Body of pancreas (tissue), 4 donors: ENCODE measurements at places on chromosomes 16 and 17. TPM values are rescaled to one million over a fixed set of nuclear protein-coding genes. Genes with fewer than 3 reads are reported as not detected.

DNA sequence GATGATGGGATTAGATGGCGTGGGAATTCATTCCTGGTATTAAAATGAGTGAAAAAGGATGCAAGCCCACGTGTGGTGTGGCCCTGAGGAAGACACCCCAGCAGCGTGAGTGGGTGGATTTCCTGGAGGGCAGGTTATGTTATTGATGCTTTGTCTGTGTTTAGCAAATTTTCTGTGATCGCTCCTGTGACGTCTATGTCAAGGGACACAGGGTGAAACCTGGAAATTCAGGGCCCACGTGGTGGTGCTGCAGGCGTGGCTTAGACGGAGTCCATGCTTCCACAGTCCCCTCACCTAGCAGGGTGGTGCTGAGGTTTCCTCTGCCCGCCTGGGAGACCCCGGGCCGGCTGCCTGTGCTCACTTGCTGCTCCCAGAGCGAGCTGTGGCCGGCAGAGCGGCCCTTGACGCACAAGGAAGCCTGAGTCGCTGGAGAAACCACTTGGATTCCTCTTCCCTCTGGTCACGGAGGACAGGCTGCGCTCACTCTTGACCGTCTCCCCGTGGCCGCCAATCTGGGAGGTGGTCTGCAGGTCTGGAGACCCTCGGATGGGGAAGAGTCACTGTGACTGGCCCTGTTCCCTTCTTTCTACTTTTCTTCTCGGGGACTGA is 23.4 kb downstream of the BAIAP2 start:
- no peak for DNase-seq
- no peak overlapping the region for H3K4me3 ChIP-seq
- no peaks in the 10 kb centered on the region for H3K4me1 ChIP-seq
- no peak overlapping the region for H3K27ac ChIP-seq
- H3K36me3 ChIP-seq: no peaks in the 10 kb centered on the region

GRCh38 chr17:59764292-59764741 is 56.9 kb downstream of the VMP1 start:
- H3K4me1 ChIP-seq: peaks cover 26% of the 10 kb centered on the region
- H3K27me3 ChIP-seq: no peaks in the 10 kb centered on the region
- no peak for DNase-seq
- H3K36me3 ChIP-seq: no peaks in the 10 kb centered on the region
- no peak overlapping the region for H3K4me3 ChIP-seq

GRCh38 chr16:31127182-31127581 is 8.3 kb downstream of the PRSS8 start:
- no peak for DNase-seq
- H3K36me3 ChIP-seq: no peaks in the 10 kb centered on the region
- peaks cover 54% of the 10 kb centered on the region for H3K4me1 ChIP-seq
- H3K27me3 ChIP-seq: no peaks in the 10 kb centered on the region
- H3K27ac ChIP-seq: peak overlapping the region; percentile 98

DNA sequence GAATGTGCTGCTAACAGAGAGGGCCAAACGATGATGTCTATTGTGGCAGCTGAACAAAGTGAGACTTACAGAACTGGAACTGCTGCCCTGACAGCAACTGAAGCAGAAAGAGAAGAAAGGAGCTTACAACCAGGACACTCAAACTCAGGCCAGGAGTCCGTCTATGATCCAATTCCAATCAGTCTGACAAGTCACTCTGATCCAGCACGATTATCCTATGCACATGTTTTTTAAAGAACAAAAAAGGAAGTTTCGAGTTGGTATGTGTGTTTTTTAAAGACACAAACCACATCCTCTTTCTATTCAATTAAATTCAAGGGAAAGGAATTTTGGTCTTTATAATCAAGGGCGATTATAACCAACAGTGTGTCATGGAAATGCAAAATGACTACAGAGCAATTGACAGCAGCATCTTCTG is 42.4 kb upstream of the MTMR4 start:
- H3K27ac ChIP-seq: no peak overlapping the region
- no peak for DNase-seq
- H3K4me1 ChIP-seq: no peaks in the 10 kb centered on the region

GRCh38 chr16:88596483-88596882 is 26.3 kb downstream of the ZC3H18 start:
- no peak overlapping the region for H3K4me3 ChIP-seq
- H3K27me3 ChIP-seq: no peaks in the 10 kb centered on the region
- H3K36me3 ChIP-seq: no peaks in the 10 kb centered on the region
- no peaks in the 10 kb centered on the region for H3K4me1 ChIP-seq
- no peak for DNase-seq
- H3K27ac ChIP-seq: peak overlapping the region; percentile 27

GRCh38 chr16:6096931-6097670 is 999.5 kb upstream of the EEF2KMT start:
- no peak overlapping the region for H3K27ac ChIP-seq
- no peaks in the 10 kb centered on the region for H3K4me1 ChIP-seq
- no peaks in the 10 kb centered on the region for H3K36me3 ChIP-seq
- H3K4me3 ChIP-seq: no peak overlapping the region

DNA sequence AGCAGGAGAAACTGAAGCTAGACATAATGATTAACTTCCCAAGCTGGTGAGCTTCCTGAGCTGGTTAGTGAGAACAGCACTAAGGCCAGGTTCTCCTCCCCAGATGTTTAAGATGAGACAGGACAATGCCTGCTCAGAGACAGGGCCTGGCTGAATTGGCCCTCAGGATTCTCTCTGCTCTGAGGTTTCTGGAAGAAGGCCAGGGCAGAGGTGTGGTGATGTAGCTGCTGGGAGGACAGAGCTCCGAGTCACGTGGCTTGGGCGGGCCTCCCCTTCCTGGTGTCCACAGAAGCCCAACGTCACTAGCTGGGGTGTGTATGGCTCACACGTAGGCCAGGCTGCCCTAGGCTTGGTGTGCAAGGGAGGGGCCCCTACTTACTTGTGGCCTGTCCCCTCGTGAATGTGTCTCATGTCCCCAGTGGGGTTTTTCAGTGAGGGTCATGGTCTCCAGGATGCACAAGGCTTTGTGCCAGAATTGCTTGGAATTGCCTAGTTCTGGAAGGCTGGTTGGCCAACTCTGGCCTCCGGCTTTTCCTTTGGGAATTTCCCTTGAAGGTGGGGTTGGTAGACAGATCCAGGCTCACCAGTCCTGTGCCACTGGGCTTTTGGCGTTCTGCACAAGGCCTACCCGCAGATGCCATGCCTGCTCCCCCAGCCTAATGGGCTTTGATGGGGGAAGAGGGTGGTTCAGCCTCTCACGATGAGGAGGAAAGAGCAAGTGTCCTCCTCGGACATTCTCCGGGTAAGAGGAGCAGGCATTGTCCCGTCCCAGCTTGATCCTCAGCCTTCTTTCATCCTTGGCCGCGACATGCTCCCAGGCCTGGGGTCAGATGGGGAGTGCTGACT is 3.4 kb downstream of the NOD2 start:
- H3K4me1 ChIP-seq: peaks cover 27% of the 10 kb centered on the region
- H3K27me3 ChIP-seq: no peaks in the 10 kb centered on the region

- H3K4me1 ChIP-seq: peaks cover 44% of the 10 kb centered on the region
- H3K36me3 ChIP-seq: no peaks in the 10 kb centered on the region
- no peak overlapping the region for H3K4me3 ChIP-seq
- no peak for DNase-seq
- peak overlapping the region; percentile 95 for H3K27ac ChIP-seq
These were observed 3.7 kb downstream of the PHF12 start for GRCh38 chr17:28947639-28948038.

VAT1L gene
- total RNA-seq: 2.3 TPM

NLRC3 gene
- total RNA-seq: 1.3 TPM

MT1F gene
- 92.0 TPM for total RNA-seq

CASKIN1 gene
- 0.78 TPM for total RNA-seq

HEATR9 gene
- not detected for total RNA-seq

SNAI3 gene
- total RNA-seq: 0.26 TPM
